ENCODE measurements at places on chromosomes 1 and 21.

GRCh38 chr1:228336308-228337030 lies 70.2 kb downstream of the TRIM11 start:
- DNase-seq, result no peak

DNA sequence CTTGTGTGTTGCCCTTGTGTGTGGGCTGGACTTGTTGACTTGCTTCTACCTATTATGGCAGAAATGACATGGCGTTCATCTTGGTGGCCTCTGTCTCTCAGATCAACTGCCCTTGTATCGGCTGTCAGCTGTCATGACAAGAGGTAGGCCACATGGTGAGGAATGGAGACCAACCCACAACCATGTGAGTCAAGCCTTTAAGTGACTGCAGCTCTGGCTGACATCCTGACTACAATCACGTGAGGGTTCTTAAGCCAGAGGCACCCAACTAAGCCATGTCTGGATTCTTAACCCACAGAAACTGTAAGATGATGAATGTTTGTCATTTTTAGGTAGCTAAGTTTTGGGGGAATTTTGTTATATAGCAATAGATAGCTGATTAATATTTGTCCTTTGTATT lies 82.1 kb downstream of the KCND3 start:
- DNase-seq, result no peak

GRCh38 chr1:53121319-53122172 lies 20.9 kb downstream of the SLC1A7 start:
- peak; percentile 57 for DNase-seq

DNA sequence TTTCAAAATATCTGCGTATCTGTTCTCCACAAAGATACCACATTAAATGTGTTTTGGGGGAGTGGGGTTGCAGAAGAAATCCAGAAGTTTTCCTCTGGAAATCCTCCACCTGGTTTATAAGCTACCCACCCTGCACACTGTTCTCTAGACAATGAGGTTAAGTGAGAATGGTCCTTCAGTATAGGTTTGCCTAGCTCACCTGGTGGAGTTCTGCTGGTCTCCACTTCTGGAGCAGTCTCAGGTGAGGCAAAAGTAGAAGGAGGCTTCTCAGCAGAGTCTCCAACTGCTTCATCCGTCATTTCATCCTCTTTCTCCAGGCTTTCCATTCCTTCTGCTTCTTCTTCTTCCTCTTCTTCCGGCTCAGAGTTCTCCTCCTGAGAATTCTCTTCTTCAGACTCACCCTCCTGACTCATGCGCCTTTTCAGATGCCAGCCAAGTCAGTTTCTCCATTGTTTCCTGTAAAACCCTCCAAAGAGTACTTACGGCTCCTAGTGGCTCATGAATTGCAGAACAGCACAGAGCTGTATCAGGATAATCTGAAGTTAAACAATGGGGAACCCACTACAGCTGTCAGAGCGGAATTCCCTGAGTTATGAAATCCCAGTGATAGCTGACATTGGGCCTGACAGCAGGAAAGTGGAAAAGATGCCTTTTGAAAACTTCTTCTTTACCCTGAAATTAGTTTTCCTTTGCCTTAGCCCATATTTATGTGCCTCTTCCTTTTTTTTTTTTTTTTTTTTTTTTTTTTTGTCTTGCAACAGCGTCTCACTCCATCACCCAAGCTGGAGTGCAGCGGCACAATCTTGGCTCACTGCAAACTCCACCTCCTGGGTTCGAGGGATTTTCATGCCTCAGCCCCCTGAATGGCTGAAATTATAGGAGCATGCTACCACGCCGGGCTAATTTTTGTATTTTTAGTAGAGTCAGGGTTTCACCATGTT lies 38.5 kb downstream of the MSTO1 start:
- DNase-seq, result no peak

- DNase-seq, result no peak
Measured at GRCh38 chr1:39141925-39142324, 62.6 kb upstream of the MACF1 start.

- no peak for DNase-seq
Measured at GRCh38 chr1:42005530-42005929, 86.8 kb upstream of the HIVEP3 start.

DNA sequence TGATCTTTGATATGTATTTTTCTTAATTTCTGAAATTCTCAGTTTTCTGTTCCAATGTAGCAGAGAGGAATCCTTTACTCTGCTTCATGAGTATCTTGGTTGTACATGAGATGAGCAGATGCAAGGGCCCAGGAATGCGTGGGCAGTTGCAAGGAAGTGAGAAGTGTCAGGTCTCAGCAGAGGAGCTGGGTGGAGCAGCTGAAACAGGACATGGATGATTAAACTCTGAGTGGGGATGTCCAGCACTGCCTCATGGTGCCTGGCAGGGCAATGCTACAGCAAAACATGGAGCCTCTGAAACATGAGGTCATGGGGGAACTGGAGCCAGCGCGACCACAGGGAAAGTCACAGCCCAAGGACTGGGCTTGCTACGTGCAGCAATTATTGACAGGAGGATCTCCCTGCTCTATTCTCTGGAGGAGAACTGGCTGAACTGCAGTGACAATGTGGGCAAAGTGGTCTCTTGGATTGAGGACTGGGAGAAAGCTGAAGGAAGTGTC lies 48.4 kb downstream of the COLGALT2 start:
- DNase-seq, result no peak

GRCh38 chr21:34813266-34813894 lies 144.6 kb downstream of the CLIC6 start:
- no peak for DNase-seq

DNA sequence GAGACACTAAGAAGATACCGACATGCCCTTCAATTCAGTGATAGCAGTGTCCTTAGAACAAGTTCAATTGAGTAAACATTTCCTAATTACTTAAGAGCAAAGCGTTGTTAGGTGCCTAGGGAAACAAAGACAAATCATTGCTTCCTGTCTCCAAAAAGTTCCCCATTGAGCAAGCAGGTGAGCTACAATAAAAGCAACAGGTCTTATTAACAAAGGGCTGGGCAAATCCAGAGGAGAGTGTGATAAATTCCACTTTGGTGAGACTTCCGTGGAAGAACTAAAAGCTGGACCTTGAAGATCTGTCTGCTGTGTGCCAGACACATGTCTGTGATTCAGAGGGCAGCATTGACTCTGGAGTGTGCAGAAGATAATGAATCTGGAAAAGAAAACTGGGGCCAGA lies 1.9 kb upstream of the TUT4 start:
- no peak for DNase-seq

- no peak for DNase-seq
Measured at GRCh38 chr1:178531887-178532286, 19.0 kb downstream of the TEX35 start.

DNA sequence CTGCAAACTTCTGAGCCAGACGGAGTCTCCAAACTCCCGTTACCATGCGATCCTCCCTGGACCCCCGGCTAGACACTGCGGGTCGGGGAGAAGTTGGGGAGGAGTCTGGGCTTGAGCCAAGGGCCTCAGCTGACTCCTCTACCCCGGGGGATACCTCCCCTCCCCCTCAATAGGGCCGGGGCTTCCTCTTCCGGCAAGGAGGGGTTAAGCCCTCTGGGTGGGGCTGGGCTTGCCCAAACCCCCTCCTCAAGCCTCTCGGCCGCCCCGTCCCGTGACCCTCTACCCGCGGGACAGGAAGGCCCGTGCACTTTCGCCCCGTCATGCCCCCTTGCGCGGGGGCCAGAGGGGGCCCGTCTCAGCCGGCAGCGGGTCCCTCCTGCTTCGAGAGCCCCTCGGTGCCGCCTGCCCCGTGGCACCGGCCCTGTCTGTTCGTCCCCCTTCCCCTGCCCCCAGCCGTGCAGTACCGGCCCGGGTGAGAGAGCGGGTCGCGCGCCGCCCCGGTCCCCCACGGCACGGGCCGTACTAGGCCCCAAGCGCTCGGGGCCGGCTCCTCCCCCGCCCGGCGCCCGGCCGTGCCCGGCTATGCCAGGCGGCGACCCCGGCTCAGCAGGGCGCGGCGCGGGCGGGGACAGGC lies 652 bp downstream of the ARL8A start:
- DNase-seq, result no peak

DNA sequence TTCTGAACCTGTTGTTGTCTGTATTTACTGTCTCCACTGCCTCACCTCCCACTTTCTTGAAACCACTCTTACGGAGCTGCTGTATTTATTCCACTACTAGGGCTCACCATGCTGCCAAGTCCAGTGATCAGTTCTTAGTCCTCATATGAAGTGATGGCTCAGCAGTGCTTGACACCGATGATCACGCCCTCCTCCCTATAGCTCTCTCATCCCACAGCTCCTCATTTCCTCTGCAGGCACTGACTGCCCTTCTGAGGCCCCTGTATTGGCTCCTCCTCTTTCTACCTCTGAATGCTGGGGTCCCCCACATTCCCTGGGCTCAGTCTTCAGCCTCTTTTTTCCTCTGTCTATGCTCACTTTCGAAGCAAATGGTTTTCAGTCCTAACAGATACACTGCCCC lies 3.4 kb downstream of the CLCA1 start:
- DNase-seq, result no peak

- no peak for DNase-seq
Measured at GRCh38 chr21:27164208-27165177, 197.6 kb upstream of the ADAMTS5 start.

DNA sequence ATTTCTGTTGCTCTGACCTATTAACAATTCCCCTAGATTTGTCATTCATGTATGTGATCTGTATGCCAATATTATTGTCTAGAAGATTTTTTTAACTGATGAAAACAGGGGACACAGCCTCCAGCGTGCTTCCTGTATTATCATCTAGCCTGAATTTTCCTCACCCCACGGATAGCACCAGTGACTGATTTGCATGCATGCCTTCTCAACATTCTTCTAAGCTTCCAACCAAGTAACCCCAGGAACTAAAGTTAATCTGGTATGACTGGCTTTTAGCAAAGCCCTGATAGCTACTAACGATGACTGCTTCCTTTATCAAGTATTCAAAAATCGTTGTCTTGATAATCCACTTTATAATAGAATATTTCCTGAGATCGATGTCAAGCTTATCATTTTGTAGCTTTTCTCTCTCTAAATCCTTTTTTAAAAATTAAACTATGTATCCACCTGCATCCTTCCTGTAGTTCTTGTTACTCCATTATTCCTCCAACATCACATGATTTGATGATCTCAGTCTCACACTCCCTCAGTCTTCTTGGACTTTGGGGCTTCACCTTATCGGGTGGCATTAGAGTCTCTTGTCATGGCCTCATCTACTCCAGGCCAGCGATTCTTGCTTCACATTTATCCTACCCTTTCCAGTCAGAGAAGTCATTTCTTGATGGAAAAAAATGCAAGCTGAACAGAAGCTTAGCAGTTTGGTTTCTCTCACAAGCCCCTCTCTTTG lies 19.0 kb downstream of the BCAR3 start:
- DNase-seq, result no peak

- no peak for DNase-seq
Measured at GRCh38 chr1:8562881-8563865, 245.3 kb downstream of the SLC45A1 start.

DNA sequence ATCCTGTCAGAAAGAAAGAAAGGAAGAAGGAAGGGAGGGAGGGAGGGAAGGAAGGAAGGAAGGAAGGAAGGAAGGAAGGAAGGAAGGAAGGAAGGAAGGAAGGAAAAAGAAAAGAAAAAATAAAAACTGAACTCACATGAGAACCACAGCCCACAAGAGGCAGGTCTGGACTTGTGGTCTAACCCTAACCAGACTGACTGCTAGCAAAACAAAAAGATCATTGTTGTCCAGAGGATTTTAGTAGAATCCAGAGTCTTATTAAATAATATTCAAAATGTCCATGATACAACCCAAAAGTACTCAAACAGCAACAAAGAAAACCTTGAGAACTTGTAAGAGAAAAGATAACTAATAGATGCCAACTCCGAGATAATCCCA lies 4.7 kb upstream of the ITGB2 start:
- DNase-seq, result no peak

DNA sequence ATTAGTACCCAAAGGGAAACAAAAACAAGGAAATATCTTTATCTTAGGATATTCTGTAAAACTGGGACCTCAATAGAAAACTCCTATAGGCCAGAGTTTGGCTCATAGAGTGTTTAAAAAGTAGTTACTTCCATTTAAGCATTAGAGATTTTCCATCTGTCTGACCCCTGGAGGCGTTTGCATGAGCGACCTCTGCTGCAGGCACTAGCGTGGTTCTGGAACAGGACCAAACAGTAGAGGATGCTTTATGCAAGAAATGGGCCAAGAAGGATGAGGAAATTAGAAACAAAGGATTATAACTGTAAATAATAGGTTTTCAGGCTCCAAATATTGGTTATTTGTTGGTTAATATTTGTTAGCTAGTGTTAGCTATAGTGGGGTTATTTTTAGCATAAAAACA lies 5.7 kb downstream of the ZBTB40 start:
- no peak for DNase-seq

GRCh38 chr1:167756730-167757405 lies 35.1 kb downstream of the MPZL1 start:
- DNase-seq, result peak; percentile 46

GRCh38 chr21:35753308-35753707 lies 307.0 kb downstream of the SETD4 start:
- no peak for DNase-seq

DNA sequence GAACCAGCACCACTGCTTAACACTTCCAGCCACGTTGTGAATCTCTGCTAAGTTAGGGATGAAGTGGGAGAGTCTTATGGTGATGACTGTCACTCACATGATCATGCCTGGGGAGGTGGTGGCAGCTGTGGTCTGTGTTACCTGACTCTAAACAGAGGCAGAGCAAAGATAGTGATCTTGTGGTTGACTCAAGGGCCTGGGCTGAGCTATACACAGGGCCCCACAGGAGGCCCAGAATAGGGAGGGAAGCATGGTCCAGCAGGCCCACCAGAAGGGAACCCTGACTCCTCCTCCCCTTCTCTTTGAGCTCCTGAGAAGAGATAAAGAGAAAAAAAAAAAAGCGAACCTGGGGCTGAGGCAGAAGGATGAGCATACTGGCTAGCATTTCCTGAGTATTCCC lies 55.0 kb downstream of the PLXNA2 start:
- DNase-seq, result peak; percentile 35

GRCh38 chr1:27418326-27419185 lies 26.1 kb downstream of the GPR3 start:
- no peak for DNase-seq

GRCh38 chr1:41175546-41175945 lies 66.6 kb downstream of the SCMH1 start:
- DNase-seq, result no peak

- DNase-seq, result no peak
Measured at GRCh38 chr1:197041486-197042353, 25.3 kb downstream of the F13B start.

DNA sequence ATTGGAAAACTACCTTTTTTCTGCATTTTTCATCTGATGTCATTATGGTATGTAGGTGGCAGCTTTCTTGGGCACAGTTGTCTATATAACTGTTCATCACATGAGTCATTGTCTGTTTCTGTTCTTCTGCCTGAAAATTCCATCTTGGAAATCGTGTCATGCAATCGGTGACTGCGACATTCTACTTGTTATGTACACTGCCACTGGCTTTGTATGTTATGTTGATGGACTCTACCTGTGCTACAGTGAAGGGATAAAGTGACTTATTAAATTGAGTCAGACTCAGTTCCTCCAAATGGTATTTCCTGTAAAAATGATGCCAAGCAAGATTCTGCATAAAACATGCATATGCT lies 8.6 kb downstream of the SMAP2 start:
- DNase-seq, result no peak

Measured in BE2C (cell line).